Progenitor cell of endocrine pancreas (in vitro differentiated cells): ENCODE measurements at places on chromosomes 3 and 15. TPM values are rescaled to one million over a fixed set of nuclear protein-coding genes. Genes with fewer than 3 reads are reported as not detected.

CCDC54 gene
- not detected in 2 replicates for total RNA-seq

C3orf20 gene
- total RNA-seq, result 0.13 and 0.19 TPM in 2 replicates

DNA sequence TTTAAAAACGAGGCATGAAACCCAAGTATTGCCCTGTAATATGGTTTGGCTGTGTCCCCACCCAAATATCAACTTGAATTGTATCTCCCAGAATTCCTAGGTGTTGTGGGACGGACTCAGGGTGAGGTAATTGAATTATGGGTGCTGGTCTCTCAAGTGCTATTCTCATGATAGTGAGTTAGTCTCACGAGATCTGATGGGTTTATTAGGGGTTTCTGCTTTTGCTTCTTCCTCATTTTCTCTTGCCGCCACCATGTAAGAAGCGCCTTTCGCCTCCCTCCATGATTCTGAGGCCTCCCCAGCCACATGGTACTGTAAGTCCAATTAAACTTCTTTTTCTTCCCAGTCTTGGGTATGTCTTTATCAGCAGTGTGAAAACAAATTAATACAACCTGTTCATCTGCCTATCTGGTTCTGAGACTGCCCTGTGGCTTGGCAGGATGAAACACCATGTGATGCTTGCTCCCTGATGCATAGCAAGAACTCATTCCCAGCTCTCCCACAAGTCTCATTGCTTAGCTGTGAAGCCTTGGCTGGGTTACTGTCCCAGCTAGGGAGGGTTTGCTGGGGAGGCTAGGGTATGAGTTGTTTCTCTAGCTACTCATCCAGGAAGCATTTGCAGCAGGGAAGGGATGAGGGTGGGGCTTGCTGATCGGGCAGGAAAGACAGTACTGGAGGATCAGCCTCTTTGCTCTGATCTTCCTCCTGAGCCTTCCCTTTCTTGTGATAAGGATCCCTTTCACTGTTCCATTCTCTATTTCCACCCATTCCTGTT lies 3.7 kb upstream of the SQOR start:
- no peak for DNase-seq

GRCh38 chr3:30011237-30011803 lies 595.1 kb upstream of the TGFBR2 start:
- DNase-seq, result no peak

GRCh38 chr15:78437762-78438618 lies at the start of gene IREB2:
TSS of gene IREB2 (plus strand) at chr15:78438216. CDS start at chr15:78438338, 122 bp downstream.
- peak; percentile 96 for DNase-seq

- no peak for DNase-seq
Measured at GRCh38 chr15:78280319-78281072, 16.1 kb downstream of the DNAJA4 start.

GRCh38 chr3:133934996-133935842 lies 39.5 kb upstream of the RAB6B start:
- DNase-seq, result no peak

OPA1 gene
- total RNA-seq, result 60.8 and 61.6 TPM in 2 replicates

DNA sequence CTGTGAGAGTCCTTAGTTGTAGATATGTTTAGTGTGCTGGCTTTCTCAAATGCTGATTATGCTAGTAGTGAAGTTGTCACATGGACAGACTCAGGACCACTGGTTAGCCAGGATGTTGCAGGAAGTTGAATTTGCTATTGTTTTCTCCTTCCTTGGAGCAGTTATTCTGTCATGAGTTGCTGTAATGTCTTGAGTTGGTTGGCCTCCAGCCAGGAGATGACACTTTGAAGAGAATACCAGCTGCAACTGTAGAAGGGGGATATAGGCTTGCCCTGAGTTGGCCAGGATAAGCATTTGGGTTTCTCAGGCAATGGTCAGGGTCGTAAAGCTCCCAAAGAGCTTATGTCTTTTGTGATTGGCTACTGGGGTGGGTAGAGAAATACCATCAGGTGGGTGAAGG lies 206.7 kb downstream of the ZNF621 start:
- no peak for DNase-seq

IDH3A gene
- total RNA-seq, result 34.9 and 35.4 TPM in 2 replicates

CDHR4 gene
- not detected in 2 replicates for total RNA-seq

GRCh38 chr15:48333540-48333939 lies 2.3 kb downstream of the DUT start:
- DNase-seq, result no peak

DNA sequence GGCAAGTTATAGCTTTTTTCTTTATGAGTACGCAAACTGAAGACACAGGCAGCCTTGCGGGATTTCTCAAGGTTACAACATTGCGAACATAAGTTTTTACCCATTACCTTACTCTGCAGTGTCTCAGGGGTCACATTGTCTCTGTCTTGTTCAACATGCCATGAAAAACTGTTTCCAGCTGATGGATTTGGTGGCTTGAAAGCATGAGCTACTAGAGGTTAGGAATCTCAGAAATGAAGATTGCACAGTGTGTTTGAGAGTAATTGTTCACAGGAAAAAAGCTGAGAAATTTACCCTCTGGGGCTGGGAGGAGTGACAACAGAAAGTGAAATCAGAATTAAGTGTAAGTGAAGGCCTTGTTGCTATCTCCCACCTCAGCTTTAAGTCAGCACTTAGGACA lies 568.6 kb downstream of the TAFA4 start:
- no peak for DNase-seq

DNA sequence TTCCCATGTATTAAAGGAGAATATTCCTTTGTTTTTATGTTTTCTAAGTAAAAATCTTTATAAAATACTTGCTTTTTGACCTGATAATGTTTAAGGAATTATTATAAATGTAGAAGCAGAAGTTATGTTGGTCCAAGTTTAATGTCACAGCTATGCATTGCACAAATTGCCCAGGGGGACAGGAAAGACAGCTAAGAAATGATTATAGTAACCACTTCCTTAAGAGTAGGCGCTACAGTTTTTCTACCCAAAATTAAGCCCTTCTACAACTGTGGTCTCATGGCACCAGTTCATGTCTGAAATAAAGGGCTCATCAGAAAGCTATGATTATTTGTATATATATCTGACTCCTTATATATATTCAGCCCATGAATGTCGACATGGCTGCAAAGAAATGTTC lies 176.4 kb downstream of the GBE1 start:
- no peak for DNase-seq

- DNase-seq, result no peak
Measured at GRCh38 chr3:105837143-105837740, 31.6 kb downstream of the CBLB start.

SLC22A13 gene
- total RNA-seq, result 0.62 and 0.67 TPM in 2 replicates

DNA sequence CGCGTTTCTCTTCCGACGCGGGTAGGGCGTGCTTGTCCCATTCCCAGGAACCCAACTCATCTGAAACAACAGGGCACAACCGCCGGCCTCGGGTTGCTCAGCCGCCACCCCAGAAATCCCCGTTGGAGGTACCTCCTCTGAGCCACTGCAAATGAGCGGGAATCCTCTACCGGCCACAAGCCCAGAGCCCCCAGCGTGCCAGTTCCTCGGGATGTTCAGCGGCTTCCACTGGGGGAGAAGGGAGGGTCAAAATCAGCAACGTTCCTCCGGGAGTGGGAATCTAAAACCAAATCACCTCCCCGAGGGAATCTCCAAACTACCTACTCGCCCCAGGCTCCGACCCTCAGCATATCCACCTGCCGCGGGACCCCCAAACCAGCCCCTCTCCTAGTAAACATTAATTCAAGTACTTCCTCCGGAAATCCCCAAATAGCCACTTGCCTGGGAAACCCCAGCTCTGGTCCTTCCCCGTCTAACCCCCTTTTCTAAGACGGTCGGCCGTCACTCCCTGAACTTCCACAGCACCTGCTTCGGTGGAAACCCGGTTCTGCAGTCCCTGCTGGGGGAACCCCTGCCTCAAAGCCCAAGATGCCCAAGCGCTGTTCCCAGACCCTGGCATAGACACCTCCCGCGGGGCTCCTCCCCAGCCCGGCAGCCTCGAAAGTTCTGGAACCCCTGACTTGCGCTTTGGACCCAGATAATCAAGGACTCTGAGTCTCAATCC lies 887 bp downstream of the OXTR start:
- no peak for DNase-seq

DNA sequence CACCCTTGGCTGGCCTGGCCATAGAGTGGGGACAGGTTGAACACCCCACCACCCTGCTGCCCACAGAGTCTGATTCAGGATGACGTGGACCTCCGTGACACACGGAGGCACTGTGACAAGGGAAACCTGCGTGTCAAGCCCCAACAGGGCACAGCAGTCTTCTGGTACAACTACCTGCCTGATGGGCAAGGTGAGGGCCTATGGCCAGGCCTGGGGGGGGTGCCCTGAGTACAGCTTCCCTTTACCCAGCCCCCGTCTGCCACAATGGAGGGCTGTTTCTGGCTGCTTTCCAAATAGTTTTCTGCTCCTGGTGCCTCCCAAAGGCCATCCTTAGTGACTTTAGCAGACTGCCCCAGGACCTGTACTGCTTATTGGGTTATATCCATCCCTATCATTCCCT lies 1.2 kb upstream of the WDR6 start:
- DNase-seq, result no peak

SLC15A2 gene
- total RNA-seq, result 4.2 and 7.1 TPM in 2 replicates

GRCh38 chr3:45272828-45273470 lies 46.9 kb upstream of the TMEM158 start:
- DNase-seq, result no peak

SCN5A gene
- total RNA-seq, result 1.7 and 4.2 TPM in 2 replicates

SLC9A9 gene
- 0.17 and 0.78 TPM in 2 replicates for total RNA-seq

DZIP1L gene
- 81.9 and 85.7 TPM in 2 replicates for total RNA-seq

FSD2 gene
- not detected in 2 replicates for total RNA-seq

DNA sequence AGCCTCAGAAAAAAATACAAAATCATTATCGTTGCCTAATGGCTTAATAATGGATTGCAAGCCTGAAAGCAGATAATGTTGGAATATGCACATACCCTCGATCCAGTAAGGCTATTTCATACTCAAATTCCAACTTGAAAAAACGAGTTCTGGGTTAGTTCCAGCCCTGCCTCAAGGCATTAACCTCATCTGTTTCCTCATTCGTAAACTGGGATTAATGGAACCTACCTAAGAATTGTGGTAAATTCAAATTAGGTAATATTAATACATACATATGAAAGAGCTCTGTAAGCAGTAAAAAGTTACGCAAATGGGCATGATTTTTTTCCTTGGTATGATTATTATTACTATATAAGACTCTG lies 107.5 kb downstream of the SRGAP3 start:
- no peak for DNase-seq

GRCh38 chr3:55486857-55487380 lies at the start of gene WNT5A:
TSS of gene WNT5A (minus strand) at chr3:55487306. CDS start at chr3:55486985, 321 bp downstream.
- DNase-seq, result no peak

ARNT2 gene
- 37.3 and 38.9 TPM in 2 replicates for total RNA-seq

DNA sequence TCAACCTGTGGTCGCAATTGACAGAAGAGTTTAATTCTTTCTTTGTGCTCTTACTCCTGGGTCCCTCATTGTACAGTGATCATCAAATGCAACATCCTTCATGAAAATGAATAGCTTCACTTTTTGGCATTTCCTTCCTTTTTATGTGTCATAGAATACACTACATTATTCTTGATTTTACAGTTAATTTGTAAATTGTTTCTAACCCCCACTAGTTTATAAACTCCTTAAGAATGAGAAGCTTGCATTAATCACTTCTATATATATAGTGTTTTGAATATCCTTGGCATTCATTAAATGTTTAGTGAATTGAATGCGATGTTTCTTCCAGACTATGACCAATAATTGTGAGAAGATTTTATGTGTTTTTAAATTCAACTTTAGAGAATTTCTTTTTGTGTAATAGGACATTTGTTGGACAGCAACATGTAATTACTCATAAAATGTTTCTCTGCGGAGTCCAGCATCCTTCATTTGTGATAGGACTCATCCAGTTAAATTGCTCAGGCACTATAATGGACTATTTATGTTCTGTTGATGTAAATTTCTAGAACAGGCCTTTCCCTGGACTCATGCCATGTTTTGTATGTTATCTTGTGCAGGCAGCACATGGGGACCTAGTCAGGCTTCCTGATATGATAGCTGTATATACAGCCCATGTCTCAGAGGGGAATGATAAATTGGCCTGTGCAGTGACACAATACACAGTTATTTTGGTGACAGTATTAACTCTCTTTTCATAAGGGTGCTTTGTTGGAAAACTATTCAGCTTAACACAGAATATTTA lies 51.3 kb downstream of the MBNL1 start:
- DNase-seq, result no peak

DNA sequence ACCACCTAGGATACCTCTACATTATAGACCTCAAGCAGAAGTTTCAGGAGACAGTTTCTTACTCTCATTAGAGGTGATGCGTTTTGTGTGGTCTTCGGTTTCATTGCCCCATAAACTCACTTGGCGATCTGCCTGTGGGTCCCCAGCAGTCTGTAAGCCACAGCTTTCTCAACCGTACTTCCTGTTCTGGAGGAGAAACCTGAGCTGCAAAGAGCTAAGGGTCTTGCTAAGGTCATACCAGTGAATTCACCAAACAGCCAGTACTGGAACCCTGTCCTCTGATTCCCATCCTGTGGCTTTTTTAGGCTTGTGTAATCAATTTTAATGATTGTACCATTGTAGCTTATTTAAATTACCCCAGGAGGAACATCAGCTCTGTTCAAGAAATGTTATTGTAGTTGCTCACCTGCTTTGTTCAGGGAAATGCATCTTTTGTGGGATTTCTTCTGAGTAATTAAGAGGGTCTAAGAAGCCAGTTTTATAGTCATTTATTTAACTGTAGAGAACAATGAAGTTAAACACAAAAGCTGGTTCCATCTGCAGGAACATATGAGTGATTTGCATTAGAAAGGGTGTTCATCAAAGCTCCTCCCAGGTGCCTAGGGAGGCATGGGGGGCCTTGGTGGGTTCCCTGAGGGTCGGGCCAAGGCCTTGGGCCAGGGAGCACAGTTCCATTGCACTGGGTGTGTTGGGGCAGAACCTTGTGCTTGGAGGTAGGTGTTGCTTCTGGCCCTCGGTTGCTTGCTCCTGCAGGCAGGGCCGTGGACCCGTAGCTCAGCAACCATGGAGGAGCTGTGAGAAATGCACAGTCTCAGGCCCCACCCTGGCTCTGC lies 69.6 kb downstream of the APBA2 start:
- DNase-seq, result no peak

DNA sequence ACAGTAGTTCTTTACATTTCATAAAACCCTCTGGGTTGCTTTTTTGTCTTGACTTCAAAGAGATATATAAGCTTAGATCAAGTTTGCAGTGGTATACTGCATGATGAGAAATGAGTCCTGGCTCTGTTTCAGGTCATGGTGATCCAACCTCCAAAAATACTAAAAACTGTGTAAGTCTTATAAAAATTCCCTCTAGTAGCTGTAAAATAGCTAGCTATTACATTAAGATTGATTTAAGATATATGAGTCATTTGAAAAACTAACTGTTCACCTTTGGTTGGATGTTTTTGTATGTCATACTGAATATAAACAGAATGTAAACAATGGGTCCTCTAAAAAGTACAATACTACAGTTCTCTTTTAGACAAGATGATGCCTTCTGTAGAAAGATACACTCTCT lies 879.2 kb downstream of the ROBO1 start:
- no peak for DNase-seq

GRCh38 chr15:70014860-70015490 lies 82.7 kb downstream of the TLE3 start:
- DNase-seq, result no peak

APOD gene
- total RNA-seq, result not detected in 2 replicates

GRCh38 chr15:48643776-48644466 lies 1.6 kb downstream of the FBN1 start:
- DNase-seq, result no peak

SCAANT1 gene
- total RNA-seq, result not detected in 2 replicates

CEMIP gene
- 0.77 and 1.3 TPM in 2 replicates for total RNA-seq
